Karpas-422 (cell line): ENCODE measurements at places on chromosomes 3 and 15. TPM values are rescaled to one million over a fixed set of nuclear protein-coding genes. Genes with fewer than 3 reads are reported as not detected.

SLC28A2 gene
- not detected in 2 replicates for total RNA-seq

INO80 gene
- total RNA-seq: 20.3 and 31.4 TPM in 2 replicates

CILP gene
- total RNA-seq: 0.04 TPM in 1 of 2 replicates, not detected in the other

PYGO1 gene
- not detected in 2 replicates for total RNA-seq

CFAP161 gene
- total RNA-seq: 0.11 TPM in 1 of 2 replicates, not detected in the other

GRCh38 chr3:12741209-12741608, 17.9 kb downstream of the TMEM40 start:
- 0 out of 2 replicates have a peak overlapping the region, but pooled peaks have one; percentile 8 for H3K27ac ChIP-seq
- DNase-seq: peak; percentile 68
- H3K4me1 ChIP-seq: peaks cover 13% of the 10 kb centered on the region
- H3K27me3 ChIP-seq: no peaks in the 10 kb centered on the region
- no peaks in the 10 kb centered on the region for H3K36me3 ChIP-seq
- H3K4me3 ChIP-seq: no peak overlapping the region

GRCh38 chr3:41213588-41213987, 14.3 kb downstream of the CTNNB1 start:
- no peak for DNase-seq
- H3K27ac ChIP-seq: no peak overlapping the region
- H3K36me3 ChIP-seq: peaks cover 7% of the 10 kb centered on the region; the same call in 1 of the 2 replicates
- H3K4me3 ChIP-seq: no peak overlapping the region
- peaks cover 43% of the 10 kb centered on the region for H3K4me1 ChIP-seq
- H3K27me3 ChIP-seq: no peaks in the 10 kb centered on the region

DNA sequence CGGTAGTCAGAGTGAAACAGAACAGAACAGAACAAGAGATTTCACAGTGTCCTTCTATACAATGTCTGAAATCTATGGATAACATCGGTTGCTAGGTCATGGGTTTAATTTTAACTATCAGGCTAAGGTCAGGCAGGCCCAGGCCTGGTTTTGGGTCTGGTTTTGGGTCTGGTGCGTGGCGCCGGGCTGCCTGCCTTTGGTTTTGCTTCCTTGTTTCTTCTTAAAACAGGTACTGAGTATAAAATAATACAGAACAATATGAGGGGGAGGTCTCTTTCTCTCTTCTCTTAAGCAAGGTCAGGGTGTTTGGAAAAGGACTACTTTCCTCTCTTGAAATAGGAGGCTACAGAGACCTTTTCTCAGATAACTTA, 1.4 kb downstream of the AEN start:
- peak overlapping the region; percentile 87 for H3K4me3 ChIP-seq
- no peaks in the 10 kb centered on the region for H3K27me3 ChIP-seq
- peaks cover 39% of the 10 kb centered on the region for H3K4me1 ChIP-seq
- peak overlapping the region; percentile 78 for H3K27ac ChIP-seq
- peaks cover 19% of the 10 kb centered on the region for H3K36me3 ChIP-seq
- DNase-seq: no peak

- peak; percentile 88 for DNase-seq
- peaks cover 80% of the 10 kb centered on the region for H3K4me1 ChIP-seq
- H3K36me3 ChIP-seq: peaks cover 1% of the 10 kb centered on the region; the same call in 1 of the 2 replicates
- H3K27ac ChIP-seq: peak overlapping the region; percentile 90
- H3K27me3 ChIP-seq: no peaks in the 10 kb centered on the region
Observed at GRCh38 chr3:104521606-104522336, 844.9 kb upstream of the ALCAM start.

DNA sequence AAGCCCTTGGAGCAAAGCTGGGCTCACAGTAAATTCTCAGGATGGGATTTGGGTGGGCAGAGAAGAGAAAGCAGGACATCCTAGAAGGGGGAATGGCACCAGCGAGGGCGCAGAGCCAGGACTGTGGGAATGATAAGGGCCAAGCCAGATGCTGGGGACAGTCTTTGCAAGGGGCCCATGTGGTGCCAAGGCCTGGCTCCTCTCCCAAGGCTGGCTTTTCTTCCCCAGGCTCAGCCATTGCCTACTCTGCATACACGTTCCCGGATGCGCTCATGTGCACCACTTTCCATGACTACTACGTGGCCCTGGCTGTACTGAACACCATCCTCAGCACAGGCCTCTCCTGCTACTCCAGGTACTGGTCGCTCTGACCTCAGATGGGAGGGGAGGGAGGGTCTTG, 24.7 kb upstream of the KIF23 start:
- no peak overlapping the region for H3K4me3 ChIP-seq
- no peaks in the 10 kb centered on the region for H3K27me3 ChIP-seq
- no peak for DNase-seq
- no peaks in the 10 kb centered on the region for H3K36me3 ChIP-seq
